G401 (cell line): ENCODE measurements at places on chromosomes 13 and 19. TPM values are rescaled to one million over a fixed set of nuclear protein-coding genes. Genes with fewer than 3 reads are reported as not detected.

- DNase-seq: peak; percentile 29
Observed at GRCh38 chr13:62357887-62358645, 942.4 kb upstream of the PCDH20 start.

GRCh38 chr19:16244091-16244490 is 46.4 kb downstream of the AP1M1 start:
- DNase-seq: no peak

DNA sequence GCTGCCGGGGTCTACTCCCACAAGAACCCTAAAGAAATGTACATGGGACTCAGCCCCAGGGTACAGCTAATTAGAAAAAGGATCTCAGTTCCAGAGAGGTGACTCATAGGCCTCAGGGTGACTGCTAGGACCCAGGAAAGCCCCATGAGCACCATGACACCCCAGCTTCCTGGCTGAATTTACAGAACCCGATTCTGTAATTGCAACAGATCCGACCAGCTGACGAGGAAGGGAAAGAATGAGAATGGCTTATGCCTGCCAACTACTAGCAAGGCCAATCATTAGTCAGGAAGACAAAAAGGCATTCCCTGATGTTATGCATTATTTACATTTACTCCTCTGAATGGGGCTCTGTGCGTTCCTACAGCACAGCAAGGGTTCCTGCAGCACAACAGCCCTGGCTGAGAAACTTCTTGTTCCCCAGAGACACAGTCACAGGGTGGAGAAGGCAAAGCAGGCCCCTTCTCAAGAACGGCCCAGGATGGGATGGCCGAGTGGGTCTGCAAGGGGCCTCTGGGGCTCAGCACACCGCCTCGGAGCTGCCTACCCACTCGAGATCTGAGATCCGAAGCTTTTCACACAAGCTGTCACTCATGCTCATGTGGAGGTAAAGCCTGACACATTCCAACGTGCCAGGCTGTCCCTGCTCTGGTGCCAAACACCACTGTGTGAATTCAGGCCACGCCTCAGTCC is 27.2 kb downstream of the PBX4 start:
- no peak for DNase-seq

DNA sequence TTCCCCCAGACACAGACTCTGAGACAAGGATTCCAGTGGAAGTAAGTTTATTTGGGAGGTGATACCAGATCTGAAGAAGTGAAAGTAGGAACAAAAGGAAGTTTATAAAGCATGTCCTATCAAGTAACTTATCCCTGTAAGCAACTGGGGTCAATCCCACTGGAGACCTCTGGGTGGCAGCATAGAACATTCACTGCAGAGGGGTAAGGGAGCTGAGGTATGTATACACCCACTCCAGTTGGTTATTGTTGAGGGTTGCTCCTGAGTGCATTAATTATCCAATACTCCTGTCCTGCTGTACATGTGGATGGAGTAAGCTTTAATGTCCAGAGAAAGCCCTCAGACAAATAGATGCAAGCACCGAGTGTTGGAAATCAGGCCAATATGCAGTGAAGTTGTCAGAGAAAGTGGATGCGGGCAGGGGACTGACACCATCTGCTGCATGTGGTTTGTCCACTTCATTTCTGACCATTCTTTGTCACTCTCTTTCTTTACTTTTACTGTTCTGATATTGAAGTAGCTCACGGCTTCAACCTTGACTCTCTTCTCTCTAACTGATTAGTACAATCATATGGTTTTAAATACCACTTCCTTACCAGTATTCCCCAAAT is 46.7 kb downstream of the NOTCH3 start:
- DNase-seq: peak; percentile 10

GRCh38 chr13:44158881-44159632 is 214.6 kb upstream of the SERP2 start:
- DNase-seq: no peak

DNA sequence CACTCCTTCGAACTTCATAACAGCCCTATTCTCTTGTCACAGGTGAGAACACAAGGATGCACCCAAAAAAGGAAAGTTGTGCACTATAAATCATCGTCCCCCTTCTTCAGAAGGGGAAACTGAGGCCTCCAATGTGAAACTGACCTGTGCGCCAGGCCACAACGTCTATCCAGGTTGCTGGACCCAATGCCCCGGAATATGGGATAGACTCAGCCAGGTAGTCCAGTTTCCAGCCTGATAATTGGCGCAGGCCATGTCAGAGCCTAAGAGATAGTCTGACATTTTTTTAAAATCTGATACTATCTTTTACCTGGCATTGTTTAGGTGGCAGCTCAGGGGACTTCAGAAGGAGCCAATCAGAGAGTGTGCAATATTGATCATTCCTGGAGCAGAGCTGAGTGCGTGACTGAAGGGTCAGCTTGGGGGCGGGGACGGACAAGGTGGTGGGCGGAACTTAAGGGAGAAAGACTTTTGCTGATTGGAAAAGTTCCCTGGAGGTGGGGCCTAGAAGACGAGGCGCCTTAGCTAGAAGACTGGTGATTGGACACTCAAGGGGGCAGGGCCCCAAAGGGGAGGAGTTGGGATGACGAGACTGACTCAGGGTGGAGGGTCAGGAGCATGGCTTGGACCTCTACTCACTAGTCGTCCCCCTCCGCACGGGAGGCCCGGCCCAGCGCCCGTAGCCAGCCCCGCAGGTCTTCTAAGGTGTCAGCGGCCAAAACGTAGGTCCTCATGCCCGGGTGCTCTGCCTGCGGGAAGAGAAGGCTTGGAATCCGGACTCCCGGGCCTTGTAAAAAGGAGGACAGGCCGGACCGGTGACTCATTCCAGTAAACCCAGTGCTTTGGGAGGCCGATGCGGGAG is 8.5 kb downstream of the PLEKHA4 start:
- DNase-seq: no peak

- DNase-seq: no peak
Observed at GRCh38 chr13:38824342-38824741, 137.5 kb downstream of the FREM2 start.

GRCh38 chr19:1098177-1099051 is 3.2 kb upstream of the POLR2E start:
- no peak for DNase-seq

- no peak for DNase-seq
Observed at GRCh38 chr13:26060357-26060756, 8.5 kb upstream of the SHISA2 start.

DNA sequence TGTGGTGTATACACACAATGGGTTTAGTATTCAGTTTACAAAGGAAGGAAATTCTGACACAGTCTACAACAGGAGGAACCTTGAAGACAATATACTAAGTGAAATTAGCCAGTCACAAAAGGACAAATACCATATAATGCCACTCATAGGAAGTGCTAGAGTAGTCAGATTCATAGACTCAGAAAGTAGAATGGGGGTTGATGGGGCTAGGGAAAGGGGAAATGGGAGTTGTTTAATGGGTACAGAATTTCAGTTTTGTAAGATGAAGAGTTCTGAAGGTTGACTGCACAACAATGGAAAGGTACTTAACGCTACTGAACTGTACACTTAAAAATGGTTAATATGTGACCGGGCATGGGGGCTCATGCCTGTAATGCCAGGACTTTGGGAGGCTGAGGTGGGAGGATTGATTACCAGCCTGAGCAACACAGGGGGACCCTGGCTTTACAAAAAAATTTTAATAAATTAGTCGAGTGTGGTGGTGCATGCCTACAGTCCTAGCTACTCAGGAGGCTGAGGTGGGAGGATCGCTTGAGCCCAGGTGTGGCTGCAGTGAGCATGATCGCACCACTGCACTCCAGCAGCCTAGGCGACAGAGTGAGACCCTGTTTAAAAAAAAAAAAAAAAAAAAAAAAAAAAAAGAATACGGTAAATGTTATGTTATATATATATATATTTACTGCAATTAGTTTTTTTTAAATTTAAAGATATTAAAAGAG is 45.0 kb downstream of the SLC15A1 start:
- no peak for DNase-seq

DNA sequence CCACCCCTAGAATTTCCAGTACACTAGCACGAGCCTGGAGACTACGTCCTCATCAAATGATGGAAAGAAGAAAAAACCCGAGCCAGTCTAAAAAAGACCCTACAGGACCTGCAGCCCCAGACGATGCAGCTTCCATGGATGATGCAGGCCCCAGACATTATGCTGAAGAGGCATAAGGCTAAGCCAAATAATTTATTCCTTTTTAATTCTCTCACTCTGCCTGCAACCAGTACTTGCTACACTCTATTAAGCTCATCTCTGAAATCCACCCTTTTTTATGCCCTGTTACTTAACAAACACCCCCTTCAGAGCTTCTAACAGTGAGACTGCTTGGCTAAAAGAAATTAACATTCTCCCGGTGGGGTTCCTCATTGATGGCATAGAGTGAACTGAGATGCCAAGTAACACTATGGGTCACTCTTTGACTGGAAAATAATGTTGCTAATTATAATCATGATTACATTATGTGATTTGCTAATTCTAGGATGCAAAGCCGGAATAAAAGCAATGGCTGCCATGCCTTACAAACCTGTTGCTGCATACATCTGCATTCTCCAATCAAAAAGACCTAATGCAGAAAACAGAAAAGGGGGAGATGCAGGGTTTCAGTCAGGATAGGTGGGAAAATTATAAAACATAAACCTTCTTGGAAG is 1462.4 kb downstream of the UQCRFS1 start:
- DNase-seq: peak; percentile 27

DNA sequence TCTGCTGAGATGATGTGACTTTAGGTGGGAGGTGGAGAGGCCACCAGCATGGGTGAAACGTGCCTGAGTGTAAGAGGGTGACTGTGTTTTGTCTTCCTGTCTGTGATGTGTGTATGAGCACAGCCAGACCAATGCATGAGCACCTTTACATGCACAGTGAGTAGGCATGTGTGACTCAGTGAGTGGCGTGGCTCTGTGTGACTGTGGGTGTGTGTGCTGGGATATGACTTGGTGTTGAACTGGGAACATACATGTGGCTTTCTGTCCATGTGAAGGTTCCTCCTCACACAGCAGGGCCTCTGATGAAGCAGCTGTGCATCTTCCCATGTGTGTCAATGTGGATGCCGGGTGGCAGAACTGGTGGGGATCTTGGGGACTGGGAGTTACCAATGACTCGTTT is 19.9 kb upstream of the LGALS13 start:
- DNase-seq: no peak

- DNase-seq: no peak
Observed at GRCh38 chr13:98289339-98289945, 112.4 kb upstream of the RNF113B start.

Gene ZFP14
- total RNA-seq: 7.1 and 9.4 TPM in 2 replicates

Gene SGCG
- total RNA-seq: not detected in 2 replicates

Gene CRB3
- total RNA-seq: 1.9 TPM in 1 of 2 replicates, not detected in the other

Gene DEDD2
- 41.1 and 52.0 TPM in 2 replicates for total RNA-seq

Gene CD209
- not detected in 2 replicates for total RNA-seq

Gene EPS8L1
- 9.7 and 11.7 TPM in 2 replicates for total RNA-seq

Gene IFI30
- total RNA-seq: 77.6 and 103 TPM in 2 replicates

Gene KIR3DL1
- total RNA-seq: not detected in 2 replicates
